ENCODE measurements at places on chromosomes 5 and 9.
A peak's percentile ranks its signal among the peaks of the same experiment; 100 is the strongest.

- DNase-seq: no peak
Measured at GRCh38 chr9:17402309-17402708, 176.6 kb upstream of the SH3GL2 start.

DNA sequence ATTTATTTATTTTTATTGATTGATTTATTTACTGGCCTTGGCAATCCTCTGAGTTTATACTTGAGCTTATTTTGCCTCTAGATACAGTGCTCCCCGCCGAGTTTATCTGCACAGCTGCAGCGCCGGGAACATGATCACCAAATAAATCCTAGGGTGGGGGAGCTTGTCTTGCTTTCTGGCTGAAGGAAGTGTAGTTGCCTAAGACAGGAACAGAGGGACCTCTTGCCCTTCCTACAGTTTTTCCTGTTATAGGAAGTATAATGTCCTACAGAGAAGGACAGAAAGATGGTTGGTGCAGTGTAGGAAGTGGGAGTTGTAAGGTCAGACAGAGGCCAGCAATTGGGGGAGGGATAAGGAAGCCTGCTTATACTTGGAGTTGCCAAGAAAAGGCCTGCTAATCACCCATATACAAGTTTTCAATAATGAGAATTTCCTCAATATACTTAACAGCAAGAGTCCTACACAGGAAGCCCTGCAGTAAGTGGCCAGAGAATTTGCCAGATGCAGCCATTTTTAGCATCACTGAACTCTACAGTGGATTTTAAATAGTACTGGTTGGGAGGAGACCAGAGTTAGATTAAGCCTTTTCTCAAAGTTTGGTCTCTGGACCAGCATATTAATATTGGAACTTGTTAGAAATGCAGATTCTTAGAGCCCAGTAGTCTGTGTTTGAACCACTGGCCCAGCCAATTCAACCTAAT, 7.7 kb downstream of the AOPEP start:
- no peak for DNase-seq

DNA sequence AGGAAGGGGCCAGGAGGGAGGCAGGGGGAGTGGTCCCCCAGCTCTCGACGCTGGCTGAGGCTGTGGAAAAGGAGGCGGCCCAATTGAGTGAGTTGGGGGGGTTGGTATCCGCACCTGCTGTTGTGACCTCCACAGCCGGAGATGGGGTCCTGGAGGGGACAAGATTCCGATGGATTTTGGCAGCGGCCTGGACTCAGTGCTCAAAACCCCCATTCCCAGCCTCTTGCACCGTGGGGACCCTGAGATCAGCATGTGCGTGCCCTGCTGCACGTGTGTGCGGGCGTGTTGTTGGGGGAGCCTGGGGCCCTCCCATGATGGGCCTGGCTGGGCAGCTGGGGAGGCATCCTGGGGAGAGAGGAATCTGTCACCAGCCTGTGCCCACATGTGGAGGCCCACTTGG, 15.0 kb downstream of the CNTFR start:
- DNase-seq: no peak

DNA sequence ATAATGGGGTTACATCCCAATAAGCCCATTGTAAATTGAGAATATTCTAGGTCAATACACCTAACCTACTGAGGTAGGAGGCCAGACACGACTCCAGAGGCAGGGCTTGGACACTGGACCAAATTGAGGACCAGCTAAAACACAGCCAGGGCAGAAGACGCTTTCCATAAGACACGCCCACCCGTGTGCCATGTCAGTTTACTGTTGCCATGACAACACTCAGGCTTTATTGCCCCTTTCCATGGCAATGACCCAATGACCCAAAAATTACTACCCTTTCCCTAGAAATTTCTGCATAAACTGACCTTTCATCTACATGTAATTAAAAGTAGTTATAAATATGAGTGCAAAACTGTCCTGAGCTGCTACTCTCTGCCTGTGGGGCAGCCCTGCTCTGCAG, 31.5 kb downstream of the SLC22A4 start:
- DNase-seq: no peak

GRCh38 chr9:124840300-124840833, 12.9 kb upstream of the WDR38 start:
- DNase-seq: no peak

- peak; percentile 53 for DNase-seq
Measured at GRCh38 chr9:137411645-137412380, 11.1 kb downstream of the EXD3 start.

- DNase-seq: no peak
Measured at GRCh38 chr5:24407466-24407865, 237.3 kb downstream of the CDH10 start.

- no peak for DNase-seq
Measured at GRCh38 chr5:154039458-154039829, 677 bp downstream of the MFAP3 start.

- DNase-seq: no peak
Measured at GRCh38 chr5:169581580-169582227, 1.9 kb upstream of the SPDL1 start.

GRCh38 chr5:156755421-156756087, 94.5 kb upstream of the PPP1R2B start:
- no peak for DNase-seq

DNA sequence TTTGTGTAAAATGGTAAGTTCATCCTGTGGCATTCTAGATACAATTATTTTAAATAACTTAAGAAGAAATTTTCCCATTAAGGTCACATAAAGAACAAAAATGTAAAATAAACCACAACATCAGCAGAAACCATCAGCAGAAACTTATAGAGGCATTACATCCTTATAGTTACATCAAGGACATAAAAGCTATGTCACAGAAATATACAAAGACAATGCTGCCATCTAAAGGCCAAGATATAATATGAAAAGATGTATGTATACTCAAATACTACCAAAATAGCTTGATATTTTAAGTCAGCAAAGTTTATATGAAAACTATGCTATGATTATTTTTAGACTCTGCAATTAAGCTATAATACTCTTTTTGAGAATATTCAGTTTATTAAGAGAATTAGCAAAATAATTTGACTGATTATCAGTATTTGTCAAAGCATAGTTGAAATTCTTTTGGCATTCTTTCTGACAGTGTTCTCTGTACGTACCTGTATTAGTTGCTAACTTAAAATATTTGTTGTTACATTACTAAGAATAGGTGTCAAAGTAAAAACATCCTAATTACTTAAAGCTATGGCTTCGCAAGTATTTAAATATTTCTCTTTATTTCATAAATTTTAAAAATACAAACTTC, 36.2 kb downstream of the FBXL17 start:
- no peak for DNase-seq

GRCh38 chr5:88092358-88092757, 176.3 kb downstream of the TMEM161B start:
- no peak for DNase-seq

- no peak for DNase-seq
Measured at GRCh38 chr5:131277875-131278740, 14.3 kb downstream of the CDC42SE2 start.

DNA sequence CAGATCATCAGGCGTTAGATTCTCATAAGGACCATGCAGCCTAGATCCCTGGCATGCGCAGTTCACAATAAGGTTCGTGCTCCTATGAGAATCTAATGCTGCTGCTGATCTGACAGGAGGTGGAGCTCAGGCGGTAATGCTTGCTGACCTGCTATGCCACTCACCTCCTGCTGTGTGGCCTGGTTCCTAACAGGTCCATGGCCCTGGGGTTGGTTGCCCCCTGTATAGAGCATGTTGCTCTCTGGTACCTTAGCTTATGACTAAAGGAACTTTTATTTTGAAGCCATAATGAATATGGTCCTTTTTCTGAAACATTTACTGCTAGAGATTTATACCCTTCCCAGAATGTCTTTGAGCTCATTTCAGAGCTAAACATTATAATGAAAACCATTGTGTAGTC, 3.1 kb downstream of the MAN2A1 start:
- no peak for DNase-seq

GRCh38 chr5:151873701-151874100, 51.0 kb downstream of the GLRA1 start:
- DNase-seq: no peak

DNA sequence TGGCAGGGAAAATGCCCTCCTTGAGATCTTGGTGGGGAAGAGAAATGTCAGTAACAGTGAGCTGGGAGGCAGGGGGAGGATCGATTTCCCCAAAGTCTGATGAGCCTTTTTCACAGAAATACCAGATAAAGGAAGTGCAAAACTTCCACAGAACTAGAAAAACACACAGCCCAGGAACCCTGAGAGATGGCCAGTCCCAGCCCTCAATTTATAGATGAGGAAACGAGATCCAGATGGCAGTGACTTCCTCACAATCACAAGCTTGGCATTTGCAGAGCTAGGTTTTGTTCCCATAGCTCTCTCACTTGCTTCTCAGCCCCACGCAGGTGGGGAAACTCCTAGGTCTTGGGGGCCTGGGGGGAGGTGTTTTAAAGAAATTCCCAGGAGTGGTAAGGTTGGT, 3.8 kb upstream of the GGTA1 start:
- no peak for DNase-seq

DNA sequence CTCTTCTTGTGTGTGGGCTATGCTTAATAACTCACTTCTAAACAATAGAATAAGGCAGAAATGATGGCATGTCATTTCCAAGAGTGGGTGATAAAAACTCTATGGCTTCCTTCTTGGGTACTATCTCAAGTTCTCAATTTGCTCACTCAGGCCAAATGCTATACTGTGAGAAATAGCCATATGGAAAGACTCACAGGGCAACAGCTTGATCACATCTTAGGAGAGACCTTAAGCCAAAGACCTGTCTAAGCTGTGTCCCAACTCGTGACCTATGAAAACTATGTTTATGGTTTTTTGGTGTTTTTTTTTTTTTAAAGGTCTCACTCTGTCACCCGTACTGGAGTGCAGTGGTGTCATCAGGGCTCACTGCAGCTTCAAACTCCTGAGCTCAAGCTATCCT, 2.1 kb upstream of the UIMC1 start:
- DNase-seq: no peak

- no peak for DNase-seq
Measured at GRCh38 chr9:129886226-129887174, 51.2 kb downstream of the USP20 start.

DNA sequence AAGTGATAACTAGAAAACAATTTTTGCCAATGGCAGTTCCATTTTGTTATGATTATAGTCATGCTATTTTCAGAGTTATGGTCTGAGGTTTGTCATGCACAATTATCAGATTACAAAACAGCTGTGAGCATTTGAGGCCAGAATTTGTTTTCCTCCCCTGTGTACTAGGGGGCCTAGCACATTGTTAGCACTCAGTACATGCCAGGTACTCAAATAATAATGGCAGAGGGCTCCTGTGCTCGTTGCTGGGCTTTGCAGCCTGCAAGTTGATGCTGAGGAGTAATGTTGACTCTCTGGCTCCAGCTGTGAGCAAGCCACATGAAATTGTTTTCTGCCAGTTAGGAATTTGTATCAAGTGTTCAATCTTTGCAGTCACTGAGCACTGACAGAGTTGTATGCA, 6.9 kb downstream of the DNAI1 start:
- no peak for DNase-seq

DNA sequence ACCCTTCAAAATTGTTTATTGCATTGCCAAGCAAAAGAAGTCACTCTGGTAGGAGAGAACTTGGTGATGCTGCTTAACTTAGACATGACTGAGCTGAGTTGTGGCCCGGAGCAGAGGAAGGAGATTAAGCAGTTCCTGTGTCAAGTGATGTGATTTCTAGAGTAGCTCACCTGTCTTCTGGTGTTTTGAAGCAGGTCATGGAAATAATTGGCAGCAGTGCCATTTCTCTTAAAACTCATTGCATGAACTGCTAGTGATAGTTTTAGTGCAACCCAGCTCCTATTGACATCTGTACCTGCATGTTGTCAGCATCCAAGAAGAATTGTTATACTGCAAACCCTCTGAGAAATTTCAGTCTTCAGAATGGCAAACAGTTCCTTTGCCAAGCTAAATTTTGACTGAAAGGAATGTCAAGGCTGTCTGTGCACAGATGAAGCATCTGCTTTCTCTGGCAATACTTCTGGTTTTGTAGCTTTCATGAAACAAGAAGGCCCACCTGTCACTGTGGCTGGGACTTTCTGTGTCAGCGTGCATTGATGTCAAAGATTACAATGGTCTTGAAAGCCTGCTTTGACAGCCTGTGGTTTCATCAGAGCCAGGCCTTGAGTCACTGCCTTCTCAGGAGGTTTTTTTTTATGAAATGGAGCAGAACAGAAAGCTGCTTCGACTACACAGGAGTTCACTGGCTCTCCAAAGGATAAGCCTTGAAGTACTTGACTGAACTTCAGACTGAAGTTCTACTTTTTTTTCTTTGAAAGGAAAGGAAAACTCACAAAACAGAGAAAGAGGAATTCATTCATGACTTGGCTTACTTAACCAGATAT, 90.6 kb downstream of the RALGPS1 start:
- no peak for DNase-seq

DNA sequence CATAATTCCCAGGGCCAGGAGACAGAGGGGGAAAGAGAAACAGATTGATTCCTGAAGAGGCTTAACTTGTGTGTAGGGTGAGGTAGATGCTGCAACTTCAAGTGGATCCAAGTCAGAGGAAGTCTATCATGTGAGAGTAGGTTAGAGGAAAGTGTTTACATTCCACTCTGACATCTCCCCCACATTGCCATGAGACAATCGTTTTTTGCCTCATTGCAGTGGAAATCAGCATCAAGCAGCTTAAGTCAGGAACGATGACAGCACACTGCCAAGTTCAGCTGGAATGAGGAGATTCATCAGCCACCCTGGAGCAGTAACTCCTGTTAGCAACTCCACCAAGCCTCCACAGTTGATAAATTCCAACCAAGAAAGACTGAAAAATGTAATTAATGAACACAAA, 689.7 kb upstream of the MEF2C start:
- peak; percentile 53 for DNase-seq

DNA sequence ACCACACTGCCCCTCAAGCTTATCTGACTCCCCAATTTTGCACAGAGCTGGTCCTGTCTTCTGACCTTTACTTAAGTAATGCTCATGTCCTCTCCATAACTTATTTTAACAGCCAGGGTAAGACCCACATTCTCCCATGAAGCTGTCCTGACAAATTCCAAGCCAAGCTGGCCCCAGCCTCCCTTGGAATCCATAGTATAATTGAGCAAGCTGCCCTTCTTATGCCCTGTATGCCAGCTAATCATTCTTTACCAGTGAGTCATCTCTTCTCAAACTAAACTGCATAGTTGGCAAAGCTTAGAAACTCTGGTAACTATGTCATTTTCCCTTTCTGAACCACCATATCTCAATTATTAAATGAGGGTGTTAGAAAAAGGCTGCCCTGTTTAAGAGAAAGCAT, 92.4 kb downstream of the NFIB start:
- DNase-seq: no peak

DNA sequence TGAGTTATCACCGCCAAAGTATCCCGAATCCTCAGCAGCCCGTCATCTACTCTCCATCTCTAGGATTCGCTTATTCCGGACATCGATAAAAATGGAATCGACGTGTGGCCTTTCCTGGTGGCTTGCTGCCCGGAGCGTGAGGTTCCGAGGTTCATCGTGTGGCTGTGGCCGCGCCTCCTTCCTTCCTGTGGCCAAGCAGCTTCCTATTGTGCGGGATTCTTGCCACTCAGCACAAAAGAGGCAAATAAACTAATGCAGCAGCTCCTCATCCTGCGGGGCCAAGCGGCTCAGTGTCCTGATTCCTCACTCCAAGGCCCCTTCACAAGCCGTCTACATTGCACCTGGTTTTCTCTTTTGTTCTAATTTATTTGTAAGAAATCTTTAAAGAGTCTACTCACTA, 800.9 kb downstream of the CDH9 start:
- DNase-seq: no peak

Measured in non-pigmented ciliary epithelial cell (primary cell).